ENCODE measurements at places on chromosomes 5 and 9. TPM values are rescaled to one million over a fixed set of nuclear protein-coding genes. Genes with fewer than 3 reads are reported as not detected.

The CETN3 gene
- polyA plus RNA-seq, result 79.0 TPM

The MARCOL gene
- polyA plus RNA-seq, result not detected

The PRR7 gene
- polyA plus RNA-seq, result 1.0 TPM

The PAPPA gene
- polyA plus RNA-seq, result 3.5 TPM

The PCDHB9 gene
- polyA plus RNA-seq, result 4.3 TPM

The LCNL1 gene
- polyA plus RNA-seq, result 0.43 TPM

The LHX2 gene
- polyA plus RNA-seq, result 0.28 TPM

The SLC46A2 gene
- 0.12 TPM for polyA plus RNA-seq

The ARL14EPL gene
- not detected for polyA plus RNA-seq

The TMCO6 gene
- polyA plus RNA-seq, result 19.8 TPM

The TENT4A gene
- polyA plus RNA-seq, result 35.6 TPM

The DMRT3 gene
- polyA plus RNA-seq, result 1.5 TPM

The NTRK2 gene
- polyA plus RNA-seq, result 105 TPM

The LCP2 gene
- polyA plus RNA-seq, result 3.9 TPM

The SOWAHA gene
- 4.0 TPM for polyA plus RNA-seq

The CDO1 gene
- polyA plus RNA-seq, result 22.9 TPM

The SPINK5 gene
- 0.67 TPM for polyA plus RNA-seq

The EQTN gene
- polyA plus RNA-seq, result 0.43 TPM

The KIF2A gene
- polyA plus RNA-seq, result 69.6 TPM

The GALT gene
- polyA plus RNA-seq, result 71.8 TPM

The FOXD4L6 gene
- polyA plus RNA-seq, result not detected

The BARX1 gene
- polyA plus RNA-seq, result 0.25 TPM

The PCDHGB1 gene
- polyA plus RNA-seq, result 1.9 TPM

The SERF1A gene
- 15.2 TPM for polyA plus RNA-seq

The CDKN2A gene
- polyA plus RNA-seq, result 0.35 TPM

The CEL gene
- polyA plus RNA-seq, result 4.7 TPM

The C5orf22 gene
- polyA plus RNA-seq, result 35.3 TPM

The LCN9 gene
- polyA plus RNA-seq, result not detected

The ADAMTSL1 gene
- 16.3 TPM for polyA plus RNA-seq

The GOLPH3 gene
- 90.5 TPM for polyA plus RNA-seq

The F2RL2 gene
- polyA plus RNA-seq, result 0.71 TPM

The ARID3C gene
- 0.20 TPM for polyA plus RNA-seq

The PDE8B gene
- polyA plus RNA-seq, result 6.0 TPM
